ENCODE measurements at places on chromosomes 16 and 17. TPM values are rescaled to one million over a fixed set of nuclear protein-coding genes. Genes with fewer than 3 reads are reported as not detected.

DNA sequence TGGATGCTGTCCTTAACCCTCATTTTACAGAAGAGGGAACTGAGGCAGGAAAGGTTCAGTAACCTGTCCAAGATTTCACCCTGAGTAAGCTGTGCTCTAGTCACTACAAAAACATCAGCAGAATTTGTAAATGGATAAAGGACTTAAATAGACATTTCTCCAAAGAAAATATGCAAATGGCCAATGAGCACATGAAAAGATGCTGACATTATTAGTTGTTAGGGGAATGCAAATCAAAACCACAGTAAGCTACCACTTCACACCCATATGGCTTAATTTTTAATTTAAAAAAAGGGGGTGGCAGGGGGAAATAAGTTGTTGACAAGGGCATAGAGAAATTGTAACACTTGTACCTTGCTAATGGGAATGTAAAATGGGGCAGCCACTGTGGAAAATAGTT is 51.4 kb downstream of the C17orf67 start:
- peaks cover 22% of the 10 kb centered on the region for H3K27me3 ChIP-seq
- peaks cover 19% of the 10 kb centered on the region for H3K4me1 ChIP-seq
- H3K4me3 ChIP-seq: no peak overlapping the region
- DNase-seq: no peak
- no peaks in the 10 kb centered on the region for H3K36me3 ChIP-seq

DNA sequence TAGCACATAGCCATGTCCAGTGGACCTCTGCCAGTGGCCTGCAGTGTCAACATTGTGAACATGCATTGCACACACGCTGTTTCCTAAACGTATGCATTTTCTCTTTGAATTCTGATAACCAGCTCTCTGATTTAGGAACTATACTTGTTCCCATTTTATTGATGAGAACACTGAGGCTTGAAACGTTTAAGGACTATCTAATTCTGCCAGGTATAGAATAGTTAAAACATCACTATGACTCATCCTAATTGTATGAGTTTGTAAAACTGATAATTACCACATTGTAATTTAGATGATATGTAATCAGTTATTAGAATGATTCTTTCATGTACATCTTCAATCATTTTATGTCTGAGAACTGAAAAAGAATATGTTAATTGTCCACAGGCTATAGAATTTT is 3.1 kb downstream of the BEAN1 start:
- H3K4me1 ChIP-seq: peaks cover 6% of the 10 kb centered on the region
- H3K27ac ChIP-seq: no peak overlapping the region
- DNase-seq: no peak
- no peaks in the 10 kb centered on the region for H3K36me3 ChIP-seq

PLXDC1 gene
- total RNA-seq: not detected

GRCh38 chr16:65213866-65214595 is 92.2 kb upstream of the CDH11 start:
- H3K27me3 ChIP-seq: no peaks in the 10 kb centered on the region
- H3K4me3 ChIP-seq: no peak overlapping the region
- no peaks in the 10 kb centered on the region for H3K4me1 ChIP-seq
- DNase-seq: no peak

EZH1 gene
- 81.6 TPM for total RNA-seq

GPR142 gene
- total RNA-seq: not detected

DNA sequence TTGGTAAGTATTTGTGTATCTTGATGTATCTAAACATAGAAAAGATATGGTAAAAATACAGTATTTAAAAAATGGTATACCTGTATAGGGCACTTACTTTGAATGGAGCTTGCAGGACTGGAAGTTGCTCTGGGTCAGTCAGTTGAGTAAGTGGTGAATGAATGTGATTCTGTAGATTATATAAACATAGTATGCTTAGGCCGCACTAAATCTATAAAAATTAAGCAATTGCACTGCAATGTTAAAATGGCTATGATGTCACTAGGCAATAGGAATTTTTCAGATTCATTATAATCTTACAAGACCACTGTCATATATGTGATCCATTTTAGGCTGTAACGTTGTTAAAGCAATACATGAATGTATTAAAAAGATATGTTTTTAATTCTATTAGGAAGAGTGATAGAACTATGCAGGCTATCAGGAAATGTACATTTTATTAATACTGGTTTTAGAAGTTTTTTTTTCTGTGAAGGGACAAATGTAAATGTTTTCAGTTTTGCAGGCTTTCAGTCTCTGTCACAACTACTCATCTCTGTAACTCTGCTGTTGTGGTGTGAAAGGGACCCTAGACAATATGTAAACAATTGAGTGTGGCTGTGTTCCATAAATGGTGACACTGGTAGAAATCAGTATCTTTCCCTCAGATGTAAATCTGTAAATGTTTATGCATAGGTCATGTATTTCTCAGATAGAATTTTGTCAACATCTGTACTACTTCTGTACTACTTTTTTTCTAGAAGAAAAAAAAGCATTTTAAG is 10.5 kb downstream of the CBFB start:
- H3K4me1 ChIP-seq: peaks cover 33% of the 10 kb centered on the region
- DNase-seq: no peak
- H3K27ac ChIP-seq: no peak overlapping the region
- H3K4me3 ChIP-seq: no peak overlapping the region
- no peaks in the 10 kb centered on the region for H3K27me3 ChIP-seq

GRCh38 chr17:80385046-80385445 is 29.9 kb upstream of the ENDOV start:
- H3K36me3 ChIP-seq: peaks cover 95% of the 10 kb centered on the region
- H3K4me3 ChIP-seq: no peak overlapping the region

- no peaks in the 10 kb centered on the region for H3K27me3 ChIP-seq
- DNase-seq: no peak
- H3K4me1 ChIP-seq: no peaks in the 10 kb centered on the region
- no peak overlapping the region for H3K27ac ChIP-seq
- no peak overlapping the region for H3K4me3 ChIP-seq
Measured at GRCh38 chr16:51641191-51641765, 490.2 kb upstream of the SALL1 start.

DNA sequence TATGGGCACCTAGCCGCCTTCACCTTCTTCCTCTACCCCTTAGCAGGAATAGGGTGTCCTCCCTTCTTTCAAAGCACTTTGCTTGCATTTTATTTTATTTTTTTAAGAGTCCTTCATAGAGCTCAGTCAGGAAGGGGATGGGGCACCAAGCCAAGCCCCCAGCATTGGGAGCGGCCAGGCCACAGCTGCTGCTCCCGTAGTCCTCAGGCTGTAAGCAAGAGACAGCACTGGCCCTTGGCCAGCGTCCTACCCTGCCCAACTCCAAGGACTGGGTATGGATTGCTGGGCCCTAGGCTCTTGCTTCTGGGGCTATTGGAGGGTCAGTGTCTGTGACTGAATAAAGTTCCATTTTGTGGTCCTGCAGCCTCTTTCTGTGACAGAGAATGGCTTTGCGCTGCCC is 4.6 kb downstream of the TMUB2 start:
- H3K27ac ChIP-seq: no peak overlapping the region
- H3K36me3 ChIP-seq: peaks cover 75% of the 10 kb centered on the region
- H3K4me3 ChIP-seq: no peak overlapping the region

DNA sequence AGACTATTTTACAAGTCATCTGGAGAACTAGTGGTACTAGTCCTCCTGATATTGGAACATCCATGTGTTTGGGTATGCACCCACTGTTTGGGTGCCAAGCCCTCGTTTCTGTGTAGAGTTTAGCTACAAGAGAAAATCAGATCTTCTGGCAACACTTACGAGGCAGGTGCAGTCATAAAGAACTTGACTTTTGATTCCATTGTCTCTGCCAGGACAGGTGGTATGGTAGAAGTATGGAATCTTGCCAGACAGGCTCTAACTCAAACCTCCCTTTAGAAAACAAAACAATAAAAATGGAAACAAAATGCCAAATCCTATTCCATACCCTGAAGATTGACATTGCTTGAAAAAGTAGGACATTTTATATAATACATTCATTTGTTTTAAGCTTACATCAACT is 16.0 kb downstream of the RNF43 start:
- DNase-seq: no peak
- no peak overlapping the region for H3K27ac ChIP-seq
- no peak overlapping the region for H3K4me3 ChIP-seq
- H3K36me3 ChIP-seq: no peaks in the 10 kb centered on the region
- no peaks in the 10 kb centered on the region for H3K4me1 ChIP-seq

GRCh38 chr17:19260958-19261357 is 23.8 kb downstream of the EPN2 start:
- no peaks in the 10 kb centered on the region for H3K27me3 ChIP-seq
- peaks cover 8% of the 10 kb centered on the region for H3K4me1 ChIP-seq
- no peaks in the 10 kb centered on the region for H3K36me3 ChIP-seq
- H3K27ac ChIP-seq: no peak overlapping the region
- H3K4me3 ChIP-seq: no peak overlapping the region

ZNF205 gene
- total RNA-seq: not detected

DNA sequence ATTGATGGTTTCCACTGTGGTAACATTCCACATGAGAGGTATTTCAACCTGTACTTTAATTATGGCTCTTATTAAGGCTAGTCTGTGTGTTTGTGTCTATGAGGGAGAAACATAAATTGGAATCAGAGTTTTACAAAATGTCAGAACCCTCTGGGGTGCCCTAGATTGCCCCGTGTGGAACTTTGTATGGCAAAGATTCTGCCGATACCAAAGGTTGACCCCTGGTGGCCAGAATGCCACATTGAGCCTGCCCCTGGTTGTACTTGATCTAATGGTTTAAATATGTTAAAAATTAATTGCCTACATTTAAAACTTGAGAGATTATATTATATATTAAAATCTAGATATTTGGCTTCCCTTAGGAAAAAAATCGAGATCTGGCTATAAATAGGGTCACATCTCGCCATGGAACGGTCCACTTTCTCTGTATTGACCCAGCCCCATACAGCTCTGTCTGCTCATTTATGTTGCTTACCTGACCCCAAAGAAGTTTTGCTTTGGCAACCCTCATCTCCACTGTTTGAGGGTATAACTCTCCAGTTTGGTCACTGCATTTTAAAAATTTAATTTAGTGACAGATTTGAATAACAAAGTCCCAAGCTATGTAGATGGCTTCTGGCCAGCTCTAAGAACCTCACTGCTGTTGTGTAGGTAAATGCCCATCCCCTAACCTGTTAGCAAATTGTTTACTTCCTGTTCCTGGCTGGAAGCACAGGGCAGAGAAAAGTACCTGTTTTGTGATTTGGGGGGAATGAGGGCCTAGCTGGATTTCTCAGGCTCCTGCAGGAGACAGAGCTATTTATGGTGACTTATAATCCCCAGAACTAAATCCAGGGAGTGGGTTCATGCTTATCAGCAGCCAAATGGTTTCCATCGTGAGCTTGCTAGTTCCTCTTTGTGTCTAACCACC is 95.0 kb downstream of the PLCG2 start:
- no peak overlapping the region for H3K4me3 ChIP-seq
- DNase-seq: peak; percentile 45
- H3K36me3 ChIP-seq: peaks cover 74% of the 10 kb centered on the region

- H3K27ac ChIP-seq: no peak overlapping the region
- H3K36me3 ChIP-seq: peaks cover 25% of the 10 kb centered on the region
- no peaks in the 10 kb centered on the region for H3K27me3 ChIP-seq
- H3K4me1 ChIP-seq: peaks cover 38% of the 10 kb centered on the region
- H3K4me3 ChIP-seq: no peak overlapping the region
- DNase-seq: no peak
Measured at GRCh38 chr17:40520991-40521453, 19.6 kb upstream of the TNS4 start.

DNA sequence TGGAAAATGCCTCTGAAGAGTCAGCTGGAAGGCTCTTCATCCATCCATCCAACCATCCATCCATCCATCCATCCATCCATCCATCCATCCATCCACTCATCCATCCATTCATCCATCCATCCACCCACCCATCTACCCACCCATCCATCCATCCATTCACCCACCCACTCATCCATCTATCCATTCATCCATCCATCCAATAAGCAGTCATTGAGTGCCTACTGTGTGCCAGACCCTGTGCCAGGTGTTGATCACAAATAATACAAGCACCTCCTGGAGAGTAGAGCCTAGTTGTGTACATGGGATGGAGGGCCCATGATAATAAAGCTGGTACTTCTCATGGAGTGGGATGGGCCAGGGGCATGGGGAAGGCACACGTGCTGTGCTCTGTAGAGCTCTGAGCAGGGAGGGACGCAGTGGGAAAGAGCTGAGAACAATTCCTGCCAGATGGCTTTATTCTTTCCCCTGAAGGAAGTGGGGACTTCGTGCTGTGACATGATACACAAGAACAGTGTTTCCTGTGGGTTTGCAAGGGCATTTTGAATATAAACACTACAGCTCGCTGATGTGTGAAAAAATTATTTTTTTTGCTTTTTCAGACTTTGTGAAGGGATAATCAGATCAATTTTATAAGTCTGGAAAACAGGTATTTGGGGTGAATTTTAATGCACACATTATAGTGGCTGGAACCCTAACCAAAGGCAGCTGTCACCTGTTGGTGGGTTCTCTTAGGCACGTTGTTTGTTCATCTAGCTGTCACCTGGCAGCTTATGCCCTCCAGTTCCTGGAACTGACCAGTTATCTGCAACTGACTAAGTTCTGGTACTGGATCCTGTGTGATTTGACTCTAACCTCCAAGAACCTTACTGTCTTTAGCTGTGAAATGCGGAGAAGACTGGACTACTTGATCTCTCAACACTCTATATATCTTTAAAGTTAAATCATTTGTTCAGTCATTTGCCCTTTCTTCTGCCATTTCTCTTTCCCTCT is 61.3 kb downstream of the PRKCB start:
- peaks cover 39% of the 10 kb centered on the region for H3K36me3 ChIP-seq
- H3K4me1 ChIP-seq: peaks cover 90% of the 10 kb centered on the region
- peak overlapping the region; percentile 87 for H3K27ac ChIP-seq
- H3K27me3 ChIP-seq: no peaks in the 10 kb centered on the region

CD19 gene
- total RNA-seq: 295 TPM

DNA sequence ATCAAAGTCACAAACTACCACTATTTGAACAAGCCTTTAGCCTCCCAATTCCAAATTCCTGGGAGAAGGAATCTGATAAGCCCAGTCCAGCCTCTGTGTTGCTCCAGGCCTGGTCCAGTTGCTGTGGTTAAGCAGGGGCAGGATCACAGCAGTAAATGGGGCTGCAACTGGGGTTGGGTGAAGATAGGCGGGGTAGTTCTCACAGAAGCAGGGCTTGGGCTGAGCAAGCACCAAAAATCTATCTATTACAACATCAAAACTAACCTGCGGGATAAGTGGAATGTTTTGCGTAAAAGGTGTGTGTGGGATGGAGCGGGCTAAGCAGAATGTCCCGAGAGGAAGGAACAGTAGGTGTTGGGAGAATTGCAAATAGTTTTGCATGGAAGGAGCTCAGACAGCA is 23.0 kb upstream of the RNF135 start:
- H3K36me3 ChIP-seq: peaks cover 17% of the 10 kb centered on the region
- no peak overlapping the region for H3K4me3 ChIP-seq
- H3K27me3 ChIP-seq: no peaks in the 10 kb centered on the region
- H3K4me1 ChIP-seq: peaks cover 27% of the 10 kb centered on the region

NPIPB8 gene
- total RNA-seq: 0.11 TPM

MPV17L gene
- total RNA-seq: 0.55 TPM

GCGR gene
- not detected for total RNA-seq

CIBAR2 gene
- not detected for total RNA-seq

GGA2 gene
- total RNA-seq: 281 TPM

CES3 gene
- 0.61 TPM for total RNA-seq

EME1 gene
- 3.1 TPM for total RNA-seq

GRAP gene
- total RNA-seq: 31.5 TPM

- no peak overlapping the region for H3K4me3 ChIP-seq
- H3K36me3 ChIP-seq: no peaks in the 10 kb centered on the region
- H3K27ac ChIP-seq: no peak overlapping the region
- no peak for DNase-seq
- peaks cover 21% of the 10 kb centered on the region for H3K4me1 ChIP-seq
Measured at GRCh38 chr17:48515925-48516900, 14.6 kb downstream of the HOXB1 start.

Data from activated B cell treated with CpG ODN at 0.5 μM for 24 hours (primary cell).